ENCODE measurements at places on chromosomes 6 and 20. TPM values are rescaled to one million over a fixed set of nuclear protein-coding genes. Genes with fewer than 3 reads are reported as not detected.

DNA sequence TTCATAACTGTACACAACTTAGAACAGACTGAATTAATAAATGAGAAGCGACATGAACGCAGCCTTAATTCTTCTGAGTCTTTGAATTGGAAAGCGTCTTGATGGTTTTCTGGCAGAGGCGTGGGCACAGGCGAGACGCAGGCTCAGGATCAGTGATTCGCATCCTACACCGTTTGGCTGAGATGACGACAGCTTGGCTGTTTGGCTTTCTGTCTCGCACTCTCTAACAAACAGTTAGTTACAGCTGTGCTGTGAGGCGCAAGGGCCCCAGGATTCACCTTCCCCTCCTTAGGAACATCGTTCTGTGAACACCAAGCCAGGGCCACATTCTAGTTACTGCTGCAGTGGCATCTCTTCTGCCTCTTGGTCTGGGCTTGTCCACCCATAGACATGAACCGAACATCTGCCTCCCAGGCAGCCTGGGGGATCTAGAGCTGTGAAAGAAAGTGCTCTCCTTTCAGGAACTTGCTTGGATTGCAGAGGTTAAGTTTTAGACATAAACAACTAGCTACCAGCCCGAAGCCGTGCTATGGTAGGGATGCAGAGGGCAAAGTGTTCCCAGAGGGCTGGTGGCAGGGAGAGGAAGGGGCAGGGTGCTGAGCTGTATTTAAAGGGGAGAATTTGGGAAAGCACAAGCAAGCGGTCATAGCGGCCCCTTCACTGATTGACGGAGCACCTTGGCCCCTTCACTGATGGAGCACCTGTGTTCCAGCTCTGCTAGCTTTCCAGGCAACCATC, 49.6 kb downstream of the TCP11 start:
- no peak for DNase-seq

GRCh38 chr6:110401585-110402176, 13.7 kb downstream of the DDO start:
- DNase-seq = no peak

GRCh38 chr20:10854976-10855375, 181.2 kb upstream of the JAG1 start:
- DNase-seq = no peak

GRCh38 chr6:43634702-43635303, 837 bp upstream of the MAD2L1BP start:
- no peak for DNase-seq

DNA sequence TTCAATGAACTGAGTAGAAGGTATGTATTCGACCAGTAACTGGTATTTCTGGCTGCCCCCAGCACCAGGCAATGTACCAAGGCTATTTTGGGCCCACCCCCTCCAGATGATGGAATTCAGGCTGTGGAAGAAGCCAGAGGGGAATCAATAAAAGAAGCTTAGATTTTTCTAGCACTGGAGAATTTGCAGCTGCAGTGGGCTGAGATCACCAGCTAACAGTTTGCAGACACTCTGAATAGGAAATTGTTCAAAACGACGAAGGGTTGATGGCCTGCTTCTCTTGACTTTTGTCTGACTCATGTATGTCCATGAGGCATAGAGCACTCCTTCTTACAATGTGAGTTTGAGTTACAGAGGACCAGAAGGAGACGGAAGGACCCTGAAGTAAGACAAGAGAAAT, 32.4 kb upstream of the FBXO9 start:
- DNase-seq = no peak

DNA sequence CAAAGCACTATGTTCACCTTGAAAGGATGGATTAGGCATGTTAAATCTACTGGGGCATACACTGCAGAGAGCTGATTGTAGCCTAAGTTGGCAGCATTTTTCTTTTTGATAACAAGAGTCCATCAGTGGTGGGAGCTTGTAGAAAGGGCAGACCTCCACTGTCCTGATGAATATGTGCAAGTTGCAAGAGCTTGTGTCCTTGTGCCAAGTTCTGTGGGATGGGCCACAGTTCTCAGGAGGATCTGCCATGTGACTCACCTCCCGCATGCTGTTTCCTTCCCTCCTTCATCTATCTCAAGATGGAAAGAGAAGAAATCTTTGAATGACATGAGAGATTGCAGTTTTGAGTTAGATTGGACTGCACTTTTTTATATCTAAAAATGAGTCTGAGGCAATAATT, 58.3 kb upstream of the GGTLC1 start:
- DNase-seq = no peak

DNA sequence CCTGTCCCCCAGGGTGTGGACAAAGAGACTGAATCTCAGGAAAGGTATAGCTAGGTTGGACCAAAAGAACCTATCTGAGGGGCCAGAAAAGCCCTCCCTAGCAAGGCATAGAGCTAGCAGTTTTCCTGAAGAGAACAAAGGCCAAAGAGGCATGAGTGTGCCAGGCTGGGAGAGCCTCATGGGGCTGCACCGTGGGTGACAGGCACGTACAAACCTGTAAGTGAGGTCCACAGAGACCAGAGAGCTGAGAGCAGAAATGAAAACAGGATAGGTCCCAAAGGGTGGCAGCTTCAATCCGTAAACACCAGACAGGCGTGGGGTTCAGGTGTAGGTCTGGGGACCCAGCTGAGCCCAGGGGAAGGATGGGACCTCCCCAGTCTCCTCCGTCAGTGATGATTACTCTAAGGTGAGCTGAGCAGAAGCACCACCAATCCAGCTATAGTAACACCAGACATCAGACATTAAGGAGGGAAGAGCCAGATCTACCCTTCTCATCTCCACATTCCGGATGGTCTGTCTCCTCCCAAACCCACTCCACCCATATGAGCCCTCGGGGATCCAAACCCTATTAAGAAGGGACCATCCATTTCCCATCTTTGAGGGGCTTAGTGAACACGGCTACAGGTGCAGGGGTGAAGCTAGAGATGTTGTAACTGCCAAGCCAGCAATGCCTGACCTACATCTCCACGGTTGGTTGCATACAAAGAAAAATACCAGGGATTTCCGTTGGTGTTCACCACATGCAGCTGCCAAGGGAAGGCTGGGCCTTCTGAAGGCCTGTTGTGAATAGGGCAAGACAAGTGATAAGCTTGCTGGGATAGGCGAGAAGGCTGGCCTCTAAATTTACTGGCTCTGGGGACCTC, 38.3 kb downstream of the BCL2L1 start:
- no peak for DNase-seq

GRCh38 chr6:74638412-74638811, 567.4 kb downstream of the COL12A1 start:
- DNase-seq = no peak

DNA sequence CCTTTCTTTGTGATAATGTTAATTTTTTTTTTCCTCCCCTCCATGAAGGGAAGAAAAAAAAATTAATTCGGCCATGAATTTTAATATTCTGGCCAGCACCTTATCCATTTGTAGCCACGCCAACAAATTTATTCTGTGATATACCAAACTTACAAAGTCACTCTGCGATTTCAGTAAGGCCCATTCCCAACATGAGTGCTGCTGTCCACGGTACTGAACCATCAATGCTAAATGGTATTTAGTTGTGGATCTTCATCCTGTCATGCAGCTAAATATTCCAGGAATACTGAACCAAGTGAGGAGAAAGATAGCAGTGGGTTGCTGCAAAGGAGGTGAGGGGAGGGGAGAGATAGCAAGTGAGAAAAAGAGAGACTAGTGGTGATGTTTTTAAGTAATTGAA, 19.5 kb upstream of the RSPH4A start:
- DNase-seq = no peak

Gene CALHM5
- total RNA-seq = not detected

Gene BPIFB2
- not detected for total RNA-seq

Gene CRISP3
- total RNA-seq = not detected

Gene C6orf163
- total RNA-seq = 1.5 TPM
